Type B pancreatic cell (in vitro differentiated cells): ENCODE measurements at places on chromosomes 7 and 10.

- DNase-seq = no peak
Observed at GRCh38 chr10:44183667-44184632, 200.9 kb downstream of the CXCL12 start.

DNA sequence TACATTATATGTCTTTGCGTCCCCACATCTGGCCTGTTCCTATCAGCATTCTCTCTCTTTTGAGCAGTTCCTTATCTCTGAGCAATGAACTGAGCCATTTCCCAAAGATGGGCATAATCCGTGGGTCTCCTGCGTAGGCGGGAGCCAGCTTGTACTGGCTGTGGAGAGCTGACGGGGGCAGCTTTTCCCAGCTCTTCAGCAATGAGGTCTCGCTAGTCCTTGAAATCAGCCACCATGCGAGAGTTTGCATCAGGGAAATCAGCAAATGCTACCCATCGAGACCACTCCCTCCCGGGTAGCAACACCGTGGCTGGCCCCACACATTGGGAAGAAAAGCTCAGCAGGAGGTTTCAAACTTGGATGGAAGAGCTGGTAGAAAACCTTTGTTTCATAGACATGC, 51.9 kb upstream of the FAM180A start:
- no peak for DNase-seq

DNA sequence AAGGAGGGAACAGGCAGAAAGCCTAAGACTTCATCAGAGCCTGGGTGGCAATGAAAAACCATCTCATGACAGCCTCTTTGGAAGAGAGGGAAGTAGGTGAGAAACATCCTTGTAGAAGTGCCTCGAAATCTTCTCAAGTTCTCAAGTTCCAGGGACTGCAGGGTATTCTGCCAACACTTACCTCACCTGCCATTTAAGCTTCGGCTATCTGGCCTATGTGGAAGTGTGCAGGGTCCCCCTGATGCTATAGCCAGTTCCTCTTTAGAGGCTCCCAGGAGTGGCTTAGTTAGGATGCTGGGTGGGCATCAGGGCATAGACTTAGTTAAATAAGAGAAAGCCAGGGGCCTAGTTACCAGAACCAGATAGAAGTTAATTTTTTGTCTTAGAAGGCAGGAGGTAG, 27.0 kb downstream of the ABCC2 start:
- DNase-seq = no peak

DNA sequence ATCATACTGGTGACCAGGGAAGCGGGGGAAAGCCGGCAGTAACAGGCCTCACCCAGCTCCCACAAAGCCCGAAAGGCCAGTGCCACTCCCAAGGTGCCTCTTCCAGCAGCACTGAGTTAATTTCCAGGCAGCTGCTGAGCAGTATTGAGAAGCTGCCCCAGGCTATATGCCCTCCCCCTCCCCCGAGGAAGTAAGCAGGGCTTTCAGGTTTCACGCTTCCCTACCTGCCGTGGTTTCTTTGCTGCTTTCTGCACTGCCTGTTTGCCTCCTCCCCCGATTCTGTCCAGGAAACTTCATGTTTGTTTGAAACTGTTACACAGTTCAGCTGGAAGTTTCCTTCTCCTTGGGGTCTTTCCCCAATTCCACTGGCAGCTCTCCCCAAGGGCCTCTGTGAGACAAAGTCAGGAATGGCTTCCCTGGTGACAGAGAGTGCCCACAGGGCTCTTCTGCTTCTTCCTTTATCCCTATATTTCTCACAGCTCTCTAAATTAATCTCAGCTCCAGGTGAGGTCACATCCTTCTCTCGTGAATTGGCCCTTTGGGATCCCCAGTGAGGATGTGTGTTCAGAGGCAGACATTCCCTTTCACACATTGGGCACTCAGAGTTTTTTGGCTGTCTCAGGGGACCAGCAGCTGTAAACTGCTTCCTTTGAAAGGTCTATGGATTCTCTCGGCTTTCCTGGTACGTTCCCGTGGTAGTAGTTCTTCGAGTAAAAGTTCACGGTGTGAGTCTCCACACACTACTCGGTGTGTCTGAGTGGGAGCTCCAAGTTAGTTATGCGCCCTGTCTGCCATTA, 19.4 kb downstream of the C1GALT1 start:
- DNase-seq = no peak

DNA sequence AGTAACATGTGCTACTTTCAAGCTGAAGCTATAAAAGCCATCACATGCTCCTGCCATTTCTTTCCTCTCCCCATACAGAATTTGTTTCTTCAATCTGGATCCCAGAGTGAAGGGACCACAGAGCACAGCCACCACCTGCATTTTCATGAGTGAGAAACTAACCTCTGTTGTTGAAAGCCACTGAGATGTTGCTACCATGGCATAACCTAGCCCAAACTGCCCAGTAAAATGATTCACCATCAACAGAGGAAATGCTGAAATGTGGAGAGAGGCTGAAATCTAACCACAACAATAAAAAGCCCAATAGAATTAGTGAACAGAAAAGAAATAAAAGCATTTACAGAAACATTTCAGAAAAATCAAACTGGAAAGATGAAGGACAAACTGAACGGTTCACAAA, 125.2 kb downstream of the AMPH start:
- DNase-seq = no peak

DNA sequence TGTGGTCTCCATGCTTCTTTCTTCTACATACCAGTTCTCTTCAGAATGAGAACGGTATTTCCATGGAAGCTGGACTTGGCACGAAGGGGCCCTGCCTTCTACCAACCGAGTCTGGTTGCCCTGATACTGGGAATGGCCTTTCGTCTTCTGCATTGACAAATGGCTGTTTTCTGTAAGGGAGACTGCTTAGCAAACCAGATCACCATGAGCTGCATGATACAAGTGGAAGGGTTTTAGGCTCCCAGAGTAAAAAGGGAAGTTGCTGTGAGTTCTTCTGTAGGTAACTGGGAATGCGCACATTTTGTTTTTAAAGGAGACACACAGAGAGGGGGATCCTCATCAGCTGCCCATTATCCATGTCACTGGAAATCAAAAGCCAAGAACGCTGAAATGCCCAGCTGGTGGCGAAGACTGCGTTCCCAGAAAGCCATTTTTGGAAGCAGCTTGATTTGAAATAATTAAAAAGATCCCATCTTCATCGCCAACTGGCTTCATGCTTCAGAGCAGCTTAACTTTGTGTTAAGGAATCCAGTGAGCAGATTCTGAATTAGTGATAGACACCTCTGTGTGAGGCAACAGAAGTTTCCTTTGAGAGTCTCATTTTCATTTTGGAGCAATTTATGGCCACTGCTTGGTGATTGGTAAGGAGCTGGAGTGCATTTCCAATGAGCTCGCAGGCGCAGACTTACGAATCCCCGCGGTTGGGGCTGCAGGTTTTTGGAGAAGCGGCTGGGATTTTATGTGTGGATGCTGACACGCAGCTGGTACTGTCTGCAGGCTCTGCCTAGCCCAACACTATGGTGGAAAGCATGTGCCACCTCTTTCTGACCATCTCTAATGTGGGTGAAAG, 672.7 kb upstream of the FOXK1 start:
- no peak for DNase-seq

DNA sequence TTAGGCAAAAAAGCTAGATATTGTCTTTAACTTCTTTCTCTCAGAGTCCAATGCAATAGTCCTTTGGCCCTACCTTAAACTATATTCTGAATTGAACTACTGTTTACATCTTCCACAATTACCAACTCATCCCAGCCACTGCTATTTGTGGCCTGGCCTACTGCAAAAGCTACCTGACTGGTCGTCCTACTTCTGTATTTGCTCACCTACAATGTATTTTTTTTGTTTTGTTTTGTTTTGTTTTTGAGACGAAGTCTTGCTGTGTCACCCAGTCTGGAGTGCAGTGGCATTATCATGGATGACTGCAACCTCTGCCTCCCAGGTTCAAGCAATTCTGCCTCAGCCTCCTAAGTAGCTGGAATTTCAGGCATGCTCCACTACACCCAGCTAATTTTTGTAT, 51.2 kb downstream of the ARL4A start:
- DNase-seq = no peak

DNA sequence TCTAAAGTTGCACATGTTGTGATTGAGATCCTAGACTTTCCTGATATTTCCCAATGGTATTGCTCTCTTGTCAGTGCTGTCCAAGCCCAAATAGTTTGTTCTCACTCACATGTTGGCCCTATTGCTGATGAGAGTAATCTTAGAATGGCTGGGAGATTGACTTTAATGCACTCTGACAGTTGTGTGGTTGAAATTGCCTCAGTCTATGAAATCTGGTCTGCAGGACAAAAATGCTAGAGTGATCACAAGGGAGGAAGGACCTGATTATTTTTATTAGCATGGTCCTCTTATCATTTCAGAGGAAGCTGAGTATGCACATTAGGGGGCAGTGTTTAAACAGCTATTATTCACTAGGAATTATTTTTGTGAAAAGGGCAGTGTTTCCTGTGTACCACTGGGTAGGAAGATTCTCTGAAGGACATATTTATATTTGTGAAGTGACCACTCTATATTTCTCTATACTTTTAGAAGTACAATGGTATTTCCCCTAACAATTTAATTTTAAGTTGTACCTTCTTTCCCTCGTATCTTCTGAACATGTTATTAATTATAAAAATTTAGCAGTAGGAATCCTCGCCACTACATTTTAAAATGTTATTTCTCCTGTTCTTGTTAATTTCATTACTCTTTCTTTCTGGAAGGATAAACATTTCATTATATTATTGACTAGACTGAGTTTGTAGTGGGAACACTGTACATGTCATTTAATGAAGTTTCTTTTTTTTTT, 64.4 kb downstream of the SUGCT start:
- DNase-seq = no peak

- no peak for DNase-seq
Observed at GRCh38 chr7:75762350-75762917, 9.6 kb downstream of the CCL26 start.

- no peak for DNase-seq
Observed at GRCh38 chr10:119761106-119761505, 35.3 kb downstream of the INPP5F start.

- no peak for DNase-seq
Observed at GRCh38 chr7:74057987-74058386, 25.6 kb upstream of the LIMK1 start.

DNA sequence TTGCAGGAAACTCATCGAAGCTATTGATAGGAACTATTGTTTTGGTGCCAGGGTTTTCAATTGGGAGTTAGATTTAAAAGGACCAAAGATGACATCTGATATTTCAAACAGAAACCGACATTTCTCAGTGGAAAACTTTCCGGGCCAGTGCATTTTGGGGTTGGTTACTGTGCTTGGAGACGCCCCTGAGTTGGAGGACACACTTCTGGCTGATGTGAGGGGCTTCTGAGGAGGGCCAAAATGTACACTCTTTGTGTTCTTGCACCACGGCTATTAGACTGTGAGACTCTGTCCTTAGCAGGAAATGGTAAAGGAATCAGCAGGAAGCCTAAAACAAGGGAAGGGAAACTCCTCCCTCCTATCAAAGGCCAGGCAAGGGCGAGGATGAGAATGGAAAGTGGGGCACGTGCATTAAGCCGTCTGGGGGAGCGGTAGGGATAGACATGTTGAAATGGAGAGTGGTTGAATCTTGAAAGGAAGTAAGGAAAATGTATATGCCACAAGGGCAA, 1.8 kb upstream of the SRGN start:
- no peak for DNase-seq

GRCh38 chr7:123242467-123243092, 42.8 kb upstream of the SLC13A1 start:
- DNase-seq = no peak

GRCh38 chr7:98335411-98335977, 54.0 kb downstream of the BRI3 start:
- no peak for DNase-seq

GRCh38 chr7:151468217-151469018, 28.5 kb upstream of the CRYGN start:
- DNase-seq = no peak

- DNase-seq = no peak
Observed at GRCh38 chr7:20388084-20388483, 57.4 kb downstream of the ITGB8 start.

- DNase-seq = no peak
Observed at GRCh38 chr10:78755877-78756455, 312.8 kb upstream of the ZMIZ1 start.

- no peak for DNase-seq
Observed at GRCh38 chr7:16741676-16742075, 11.9 kb upstream of the TSPAN13 start.

GRCh38 chr7:108268200-108268820, 138.1 kb upstream of the LAMB4 start:
- no peak for DNase-seq

DNA sequence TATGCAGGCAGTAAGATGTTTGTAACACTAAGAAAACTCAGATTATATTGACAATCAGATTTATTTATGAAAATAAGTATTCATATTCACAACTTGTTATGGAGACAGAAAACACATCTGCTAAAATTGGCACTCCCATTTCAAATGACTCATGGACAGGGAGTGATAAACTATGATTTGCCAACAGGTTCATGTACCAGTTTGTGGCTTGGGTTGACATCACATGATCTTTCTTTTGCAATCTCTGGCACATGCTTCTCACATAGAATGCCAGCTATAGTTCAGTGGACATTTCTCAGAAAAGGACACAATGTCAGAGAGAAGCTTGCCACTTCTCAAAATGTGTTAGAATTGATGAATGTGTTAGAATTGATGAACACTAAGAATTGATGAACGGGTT, 663.2 kb upstream of the ANKRD30A start:
- DNase-seq = no peak

GRCh38 chr7:110507369-110507768, 583.6 kb upstream of the LRRN3 start:
- no peak for DNase-seq

GRCh38 chr10:103396789-103397087, 312 bp downstream of the PDCD11 start:
- DNase-seq = no peak

DNA sequence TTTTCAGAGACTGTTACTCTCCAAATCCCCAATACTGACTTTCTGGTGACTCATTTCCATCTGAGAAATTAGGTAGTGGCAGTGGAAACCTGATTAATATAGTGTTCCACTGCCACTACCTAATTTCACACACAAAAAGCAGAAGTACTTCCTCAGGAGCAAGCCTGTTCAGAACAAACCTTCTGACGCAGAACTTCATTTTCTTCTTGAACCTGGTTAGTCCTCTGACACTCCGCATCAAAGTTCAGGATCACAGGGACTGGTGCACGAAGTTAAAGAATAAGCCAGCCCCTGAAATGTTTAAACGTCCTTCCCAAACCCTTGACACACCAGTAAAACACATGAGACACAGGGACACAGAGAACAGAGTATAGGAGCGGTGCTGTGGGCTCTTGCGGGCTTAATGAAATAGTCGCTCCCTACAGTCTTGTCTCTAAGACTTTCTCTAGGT, 4.4 kb downstream of the WDR91 start:
- DNase-seq = no peak
